ENCODE measurements at places on chromosomes 11 and 22.

DNA sequence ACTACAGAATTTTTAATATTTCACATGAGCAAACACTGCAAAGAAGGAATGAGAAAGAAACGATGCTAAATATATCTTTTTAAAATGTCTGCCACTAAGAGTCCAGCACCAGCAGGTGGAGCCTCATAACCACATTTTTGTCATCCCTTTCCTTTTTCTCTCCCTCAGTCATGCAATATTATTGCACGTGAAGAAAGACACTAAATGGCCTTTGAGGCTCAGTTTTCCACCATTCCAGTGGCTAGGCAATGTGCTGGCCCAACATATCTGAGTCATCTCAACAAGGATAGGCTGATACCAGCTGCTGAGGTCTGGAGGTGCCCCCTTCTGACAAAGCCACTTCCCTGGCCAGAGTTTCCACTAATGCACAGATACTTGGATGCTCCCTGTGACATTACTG, 1.8 kb downstream of the ALKBH8 start:
- no peak for DNase-seq

GRCh38 chr11:120863359-120863758, 160.5 kb upstream of the TBCEL start:
- no peak for DNase-seq

DNA sequence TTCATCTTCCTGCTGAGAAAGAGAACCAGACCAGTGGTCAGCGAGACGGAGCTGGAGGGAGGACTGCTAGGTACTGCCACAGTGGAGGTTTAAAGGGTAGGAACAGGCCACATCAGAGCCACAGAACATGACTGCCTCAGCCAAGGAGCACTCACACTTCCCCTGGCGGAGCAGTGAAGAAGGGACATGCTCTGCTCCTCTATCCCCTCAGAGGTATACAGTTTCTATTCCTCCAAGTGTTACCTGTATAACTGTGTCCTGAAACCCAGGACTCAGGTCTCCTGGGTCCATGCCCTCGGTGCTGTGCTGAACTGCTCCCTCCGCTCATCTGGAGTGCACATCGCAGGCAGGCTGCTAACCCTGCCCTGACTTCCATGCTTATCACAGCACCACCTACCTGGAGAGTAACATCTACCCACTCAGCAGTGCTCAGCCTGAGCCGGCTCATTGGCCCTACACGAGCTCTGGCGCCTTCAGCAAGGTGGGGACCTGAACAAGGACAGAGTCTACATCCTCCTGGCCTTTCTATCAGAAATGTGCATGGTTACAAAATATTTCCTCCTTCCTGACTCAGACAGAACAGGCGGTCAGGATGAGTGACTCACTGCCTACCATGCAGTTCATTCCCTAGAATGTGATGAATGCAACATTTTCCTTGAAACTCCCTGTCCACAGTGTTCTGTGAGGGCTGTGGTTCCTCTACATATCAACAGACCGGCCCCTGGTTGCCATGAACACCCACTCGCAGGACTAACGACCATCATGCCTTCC, 52.9 kb downstream of the C11orf58 start:
- DNase-seq: no peak

DNA sequence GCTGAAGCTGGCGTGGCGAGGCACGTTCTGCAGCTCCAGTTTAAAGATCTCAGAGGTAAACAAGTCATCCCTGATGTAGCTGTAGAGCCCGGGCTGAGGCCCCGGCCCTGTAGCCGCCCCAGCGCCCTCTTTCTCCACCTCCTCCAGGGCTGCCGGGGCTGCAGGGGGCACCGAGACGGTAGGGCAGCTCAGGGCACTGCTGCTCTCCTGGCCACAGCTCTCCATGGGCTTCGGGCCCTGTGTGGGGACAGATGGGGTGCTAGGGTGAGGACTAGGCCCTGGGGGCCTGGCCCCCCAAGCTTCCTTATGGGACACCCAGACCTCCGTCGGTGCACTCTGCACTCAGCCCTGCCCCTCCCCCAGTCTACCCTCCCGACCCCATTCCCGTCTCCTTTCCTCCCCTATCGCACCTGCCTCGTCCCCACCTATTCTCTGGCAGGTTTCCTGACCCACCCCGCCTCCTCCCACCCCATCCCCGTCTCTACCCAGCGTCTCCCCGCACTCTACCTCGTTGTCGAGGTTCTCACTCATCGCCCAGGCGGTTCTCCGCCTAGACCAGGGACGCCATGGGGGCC, 559 bp downstream of the RANBP1 start:
- DNase-seq: no peak

DNA sequence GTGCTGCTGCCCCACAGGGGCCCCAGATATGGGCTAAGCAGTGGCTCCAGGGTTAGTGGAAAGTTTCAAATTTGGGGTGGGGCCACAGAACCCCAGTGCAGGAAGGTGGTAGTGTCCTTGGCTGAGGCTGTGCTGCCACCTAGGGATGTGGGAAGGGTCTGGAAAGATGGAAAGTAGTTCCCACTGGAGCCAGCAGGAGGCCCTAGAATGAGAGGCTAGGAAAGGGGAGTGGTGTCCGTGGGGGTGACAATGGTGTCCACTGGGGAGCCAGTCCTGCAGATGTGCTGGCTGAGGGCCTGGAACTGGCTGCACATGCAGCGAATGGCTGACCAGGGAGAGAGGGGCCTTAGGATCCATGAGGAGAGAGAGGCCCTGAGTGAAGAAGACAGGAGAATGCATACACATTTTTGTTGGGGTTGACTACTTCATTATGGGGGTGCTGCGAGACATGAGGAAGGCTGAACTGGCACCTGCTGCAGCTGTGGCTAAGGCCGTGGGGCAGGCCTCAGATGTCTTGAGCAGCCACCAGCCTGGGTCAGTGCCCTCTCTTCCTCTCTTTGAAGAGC, 21.1 kb downstream of the RFPL3 start:
- peak; percentile 70 for DNase-seq

GRCh38 chr22:43774318-43774915, 37.7 kb downstream of the EFCAB6 start:
- no peak for DNase-seq

GRCh38 chr11:22582151-22582410, 43.5 kb downstream of the FANCF start:
- no peak for DNase-seq

GRCh38 chr22:30245181-30245984, 1.2 kb downstream of the LIF start:
- no peak for DNase-seq

DNA sequence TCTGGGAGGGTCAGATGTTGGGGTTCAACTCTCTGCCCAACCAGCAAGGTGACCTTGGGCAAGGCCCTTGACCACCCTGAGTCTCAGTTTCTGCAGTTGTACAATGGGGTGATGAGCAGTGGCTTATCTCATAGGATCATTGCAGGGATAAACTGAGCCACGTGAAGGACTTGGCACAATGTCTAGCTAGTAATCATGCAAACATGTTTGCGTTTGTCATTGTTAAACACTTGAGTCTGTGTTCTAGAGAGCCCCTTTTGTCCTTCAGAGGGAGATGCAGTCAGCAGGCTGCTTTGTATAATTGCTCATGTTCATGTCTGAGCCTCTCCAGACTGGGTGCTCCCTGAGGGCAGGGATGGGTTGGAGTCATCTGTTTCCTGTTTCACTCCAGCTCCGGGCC, 15.8 kb downstream of the CD82 start:
- no peak for DNase-seq

GRCh38 chr11:80816966-80817365, 1376.1 kb upstream of the TENM4 start:
- DNase-seq: no peak

- DNase-seq: no peak
Observed at GRCh38 chr22:22935546-22936157, 48.0 kb downstream of the IGLL5 start.

Measured in iPS DF 6.9 (cell line).